HuH-7 (cell line): ENCODE measurements at places on chromosomes 5 and 9.

GRCh38 chr9:125329978-125330377, 68.4 kb downstream of the GAPVD1 start:
- no peak for DNase-seq

- no peak for DNase-seq
Observed at GRCh38 chr9:109766351-109766750, 13.6 kb upstream of the PALM2AKAP2 start.

GRCh38 chr5:10734037-10734709, 26.9 kb downstream of the DAP start:
- DNase-seq = peak; percentile 20

DNA sequence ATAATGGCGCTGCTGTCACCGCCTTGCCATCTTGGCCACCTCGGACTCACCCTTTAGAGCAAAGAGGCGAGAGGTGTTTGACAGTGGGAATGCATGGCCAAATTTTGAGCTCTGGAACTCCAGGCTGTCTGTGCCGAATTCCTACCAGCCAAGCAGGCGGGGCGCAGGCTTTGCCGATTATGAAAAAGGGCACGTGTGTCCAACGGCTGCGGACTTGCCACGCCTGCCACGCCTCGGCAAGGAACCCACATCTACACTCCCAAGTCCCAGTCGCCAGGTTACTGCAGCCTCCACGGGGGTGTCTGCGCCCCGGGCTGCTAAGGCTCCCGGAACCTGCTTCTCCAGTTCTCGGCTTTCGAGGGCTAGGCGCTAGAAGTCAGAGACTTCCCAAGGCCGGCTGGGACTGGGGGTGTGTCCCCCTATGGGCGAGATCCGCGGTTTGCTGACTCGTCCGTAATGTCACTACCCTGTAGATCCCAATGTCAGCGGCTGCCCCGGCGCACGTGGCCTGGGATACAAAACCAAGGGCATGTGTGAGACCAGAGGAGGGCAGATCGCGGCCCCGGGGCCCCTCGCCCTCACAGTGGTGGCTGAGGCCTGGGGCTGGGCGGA, 2.8 kb downstream of the NPR3 start:
- DNase-seq = no peak

- DNase-seq = no peak
Observed at GRCh38 chr5:134967607-134968006, at the start of gene CATSPER3. Gene CATSPER3, plus strand, starts transcription at chr5:134967907. Its CDS starts 85 bp downstream, at chr5:134967992.

DNA sequence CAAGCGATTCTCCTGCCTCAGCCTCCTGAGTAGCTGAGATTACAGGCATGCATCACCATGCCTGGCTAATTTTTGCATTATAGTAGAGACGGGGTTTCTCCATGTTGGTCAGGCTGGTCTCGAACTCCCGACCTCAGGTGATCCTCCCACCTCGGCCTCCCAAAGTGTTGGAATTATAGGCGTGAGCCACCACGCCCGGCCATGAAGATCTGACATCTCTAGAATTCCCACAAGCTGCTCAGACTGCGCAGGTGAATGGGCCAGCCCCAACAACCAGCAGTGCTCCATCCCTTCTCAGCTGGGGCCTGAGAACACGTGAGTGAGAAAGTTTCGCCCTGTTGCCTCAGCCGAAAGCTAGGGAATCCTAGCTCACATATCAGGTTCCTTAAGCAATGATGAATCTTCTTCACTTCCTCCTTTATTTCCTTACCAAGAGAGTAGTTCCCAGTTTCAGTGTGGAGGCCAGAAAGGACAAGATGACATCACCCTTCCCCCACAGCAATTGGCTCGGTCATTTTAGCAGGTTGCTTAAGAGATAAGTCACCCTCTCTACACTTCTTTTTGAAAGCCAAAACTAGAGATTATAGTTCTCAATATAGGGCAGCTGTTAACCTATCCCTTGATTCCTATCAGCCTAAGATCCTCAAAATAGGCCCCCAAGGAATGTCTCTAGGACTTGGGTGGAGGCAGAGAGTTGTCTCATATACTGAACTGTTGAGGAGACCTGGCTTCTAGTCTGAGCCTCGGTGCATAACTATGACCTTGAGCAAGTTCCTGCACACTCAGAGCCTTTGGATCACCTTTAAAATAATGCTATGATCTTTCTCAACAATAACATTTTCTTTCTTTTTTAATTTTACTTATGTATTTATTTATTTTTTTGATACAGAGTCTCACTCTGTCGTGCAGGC, 23.9 kb upstream of the PPP2CA start:
- no peak for DNase-seq

DNA sequence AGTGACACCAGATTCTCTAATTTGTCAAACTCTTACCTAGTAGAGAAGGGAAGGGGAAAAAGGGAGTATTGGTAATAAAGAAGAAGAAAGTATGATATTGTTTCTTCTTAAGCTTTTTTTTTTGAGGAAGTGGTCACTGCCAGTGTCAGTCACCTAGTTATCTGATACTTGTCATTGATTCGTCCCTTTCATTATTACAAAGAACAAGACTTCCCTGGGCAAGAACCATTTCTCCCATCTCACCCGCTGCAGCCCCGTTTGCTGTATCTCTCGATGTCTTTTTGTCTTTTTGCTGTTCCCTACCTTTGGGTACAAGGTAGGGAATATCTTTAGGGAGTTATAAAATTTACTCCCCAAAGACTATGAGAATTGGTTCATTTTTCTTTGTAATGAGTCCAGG, 249.0 kb downstream of the ARHGAP26 start:
- DNase-seq = no peak

DNA sequence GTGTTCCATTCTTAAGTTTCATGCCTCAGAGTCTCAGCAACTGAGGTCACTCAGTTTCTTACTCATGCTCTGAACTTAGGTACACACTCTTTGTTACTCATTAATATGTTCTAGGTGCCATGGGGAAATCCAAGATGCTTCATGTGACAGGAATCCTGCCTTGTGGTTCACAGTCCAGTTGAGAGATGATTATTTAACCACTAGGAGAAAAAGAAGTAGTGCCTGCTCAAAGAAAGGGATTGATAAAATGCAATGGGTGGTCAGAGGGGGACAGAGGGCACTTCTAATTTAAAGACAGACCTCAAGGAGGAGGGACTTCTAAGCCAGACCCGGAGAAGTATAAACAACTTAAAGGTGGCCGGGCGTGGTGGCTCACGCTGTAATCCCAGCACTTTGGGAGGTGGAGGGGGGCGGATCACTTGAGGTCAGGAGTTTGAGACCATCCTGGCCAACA, 69.0 kb downstream of the UGCG start:
- DNase-seq = no peak

GRCh38 chr5:124706051-124706450, 40.4 kb downstream of the ZNF608 start:
- no peak for DNase-seq

- DNase-seq = no peak
Observed at GRCh38 chr9:80378669-80379293, 807.0 kb downstream of the TLE4 start.

DNA sequence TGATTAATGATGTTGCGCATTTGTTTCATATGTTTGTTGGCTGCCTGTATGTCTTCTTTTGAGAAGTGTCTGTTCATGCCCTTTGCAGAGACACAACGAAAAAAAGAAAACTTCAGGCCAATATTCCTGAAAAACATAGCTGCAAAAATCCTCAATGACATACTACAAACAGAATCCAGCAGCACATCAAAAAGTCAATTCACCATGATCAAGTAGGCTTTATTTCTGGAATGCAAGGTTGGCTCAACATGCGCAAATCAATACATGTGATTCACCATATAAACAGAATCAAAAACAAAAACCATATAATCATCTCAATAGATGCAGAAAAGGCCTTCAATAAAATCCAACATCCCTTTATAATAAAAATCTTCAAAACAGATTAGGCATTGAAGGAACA, 1.9 kb upstream of the ANKS6 start:
- no peak for DNase-seq

DNA sequence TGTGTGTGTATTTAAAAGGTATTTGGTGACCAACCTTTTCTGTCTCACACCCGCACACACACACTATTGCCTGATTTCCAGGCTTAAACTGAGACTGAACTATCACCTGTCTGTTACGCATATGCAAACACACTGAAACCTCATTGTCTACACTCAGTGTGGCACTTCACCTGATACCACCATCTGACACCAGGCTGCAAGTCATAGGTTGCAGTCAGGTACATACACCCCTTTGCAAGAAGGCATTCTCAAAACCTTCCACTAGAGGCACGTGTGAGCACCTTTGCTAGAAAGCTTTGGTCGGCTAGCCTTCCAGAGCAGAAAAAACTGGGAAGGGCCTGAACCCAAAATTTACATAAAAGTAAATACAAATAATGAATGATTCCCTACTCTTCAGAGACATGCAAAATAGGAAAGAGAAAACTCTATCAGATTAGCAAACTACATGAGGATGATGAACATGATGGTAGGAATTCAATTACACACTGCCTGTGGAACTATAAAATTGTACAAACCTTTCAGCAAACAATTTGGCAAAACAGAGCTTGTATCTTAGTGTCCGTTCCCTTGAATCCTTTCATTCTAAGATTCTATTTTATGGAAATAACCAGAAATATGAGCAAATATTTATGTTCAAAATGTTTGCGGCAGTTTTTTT, 5.9 kb upstream of the FOXD1 start:
- peak; percentile 48 for DNase-seq

DNA sequence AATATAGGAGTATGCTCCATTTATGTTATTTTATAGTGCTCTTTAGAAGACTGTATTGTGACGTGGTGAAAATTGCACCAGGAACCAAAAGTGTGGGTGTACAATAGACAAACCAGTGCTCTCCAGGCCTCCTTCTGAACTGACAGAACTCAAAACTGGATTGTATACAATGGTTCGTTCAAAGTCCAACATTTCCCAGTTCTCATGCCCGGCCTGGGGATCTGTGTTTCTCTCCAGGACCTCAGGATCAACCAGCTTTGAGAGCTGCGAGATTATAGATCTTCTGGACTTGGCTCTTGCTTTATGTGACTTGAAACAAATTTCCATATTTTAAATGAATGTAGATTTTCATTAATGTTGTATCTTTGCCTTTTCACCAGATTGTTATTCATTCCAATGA, 60.8 kb upstream of the CER1 start:
- no peak for DNase-seq

DNA sequence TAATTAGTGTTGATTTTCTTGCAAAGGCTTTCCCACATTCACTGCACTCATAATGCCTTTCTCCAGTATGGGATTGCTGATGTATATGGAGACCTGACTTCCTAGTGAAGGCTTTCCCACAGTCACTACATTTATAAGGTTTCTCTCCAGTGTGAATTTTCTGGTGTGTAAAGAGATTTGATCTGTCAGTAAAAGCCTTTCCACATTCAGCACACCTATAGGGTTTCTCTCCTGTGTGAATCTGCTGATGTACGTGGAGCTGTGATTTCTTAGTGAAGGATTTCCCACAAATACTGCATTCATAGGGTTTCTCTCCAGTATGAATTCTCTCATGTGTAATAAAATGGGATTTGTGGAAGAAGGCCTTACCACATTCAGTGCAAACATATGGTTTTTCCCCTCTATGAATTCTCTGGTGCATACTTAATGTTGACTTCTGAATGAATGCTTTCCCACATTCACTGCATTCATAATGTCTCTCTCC, 31.1 kb downstream of the ZNF484 start:
- no peak for DNase-seq

GRCh38 chr9:117561761-117562160, 142.4 kb upstream of the TLR4 start:
- DNase-seq = no peak

DNA sequence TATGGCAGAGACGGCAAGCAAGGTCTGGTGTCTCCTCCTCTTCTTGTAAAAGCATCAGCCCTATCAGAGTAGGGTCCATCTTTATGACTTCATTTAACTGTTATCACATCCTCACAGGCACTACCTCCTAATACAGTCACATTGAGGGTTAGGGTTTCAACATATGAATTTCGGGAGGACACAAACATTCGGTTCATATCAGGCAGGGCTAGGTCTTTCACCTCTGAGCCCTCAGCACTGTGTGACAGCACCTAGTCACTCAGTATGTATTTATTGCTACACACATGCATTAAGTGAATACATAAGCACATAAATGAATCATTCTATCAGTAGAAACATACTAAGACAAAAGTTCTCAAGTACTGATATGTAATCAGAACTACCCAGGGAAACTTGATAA, 9.4 kb upstream of the BTF3 start:
- no peak for DNase-seq

- DNase-seq = no peak
Observed at GRCh38 chr5:33487236-33487635, 46.5 kb downstream of the TARS1 start.

DNA sequence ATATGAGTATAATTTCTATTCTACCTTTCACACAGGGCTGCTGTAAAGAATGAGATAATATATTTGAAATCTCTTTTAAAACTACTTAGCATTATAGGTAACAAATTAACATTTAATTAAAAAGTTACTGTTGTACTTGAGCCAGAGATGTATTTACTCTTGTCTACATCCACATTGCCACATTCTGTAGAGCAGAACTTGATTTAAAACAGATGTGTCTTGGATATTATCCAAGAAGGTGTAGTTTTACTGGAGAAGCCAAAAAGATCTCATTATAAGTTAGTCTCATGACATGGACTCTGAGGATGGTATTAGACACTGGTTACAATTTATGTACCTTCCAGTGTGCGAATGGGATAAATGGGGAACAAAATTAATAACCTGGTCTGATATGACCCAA, 293.1 kb upstream of the CCNH start:
- DNase-seq = no peak

DNA sequence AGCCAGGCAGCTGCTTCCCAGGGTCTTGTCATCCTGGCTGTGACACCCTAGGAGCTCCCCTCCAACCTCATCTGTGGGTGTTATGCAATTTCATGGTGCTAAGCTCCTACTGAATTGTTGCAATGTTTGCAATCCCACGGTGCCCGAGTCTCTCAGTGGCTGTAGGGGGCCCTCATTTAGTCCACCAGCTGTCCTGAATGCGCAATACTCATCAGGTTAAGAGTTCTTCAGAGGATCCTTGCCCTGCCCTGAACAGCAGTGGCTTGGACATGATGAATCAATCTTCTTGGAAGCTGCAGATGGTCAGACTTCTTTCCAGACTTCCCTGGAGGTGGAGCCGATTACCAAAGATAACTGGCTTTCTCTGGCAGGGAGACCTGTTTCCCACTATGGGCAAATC, 584.1 kb downstream of the CCDC171 start:
- DNase-seq = no peak

DNA sequence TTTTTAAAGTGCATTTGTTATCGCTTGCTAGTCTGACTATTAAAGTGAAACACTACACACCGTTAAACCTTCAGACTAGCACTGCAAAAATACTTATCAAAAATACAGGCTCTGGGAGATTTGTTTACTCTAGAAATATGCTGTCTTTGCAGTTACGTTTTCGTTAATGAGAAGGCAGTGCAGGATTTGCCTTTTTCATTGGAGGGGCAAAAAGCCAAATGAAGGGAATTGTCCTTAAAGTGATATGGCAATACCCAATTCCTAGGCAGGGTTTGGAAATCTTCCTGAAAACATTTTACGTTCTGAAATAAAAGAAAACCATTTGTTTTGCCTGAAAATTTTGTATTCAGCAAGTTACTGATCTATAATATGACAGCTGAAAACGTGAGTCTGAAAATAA, 1800.2 kb downstream of the MAT2B start:
- DNase-seq = no peak

- DNase-seq = no peak
Observed at GRCh38 chr9:123757547-123757946, 172.4 kb downstream of the DENND1A start.

GRCh38 chr5:78779771-78780616, 131.4 kb upstream of the LHFPL2 start:
- no peak for DNase-seq

- no peak for DNase-seq
Observed at GRCh38 chr5:178941361-178941760, 363 bp downstream of the ZNF454 start.
